ENCODE measurements at places on chromosomes 3 and 15.

GRCh38 chr3:17190353-17191078, 305.8 kb downstream of the PLCL2 start:
- no peak for DNase-seq

- no peak for DNase-seq
Observed at GRCh38 chr3:89562373-89562772, 455.0 kb downstream of the EPHA3 start.

- no peak for DNase-seq
Observed at GRCh38 chr3:16508591-16508995, 4.9 kb downstream of the RFTN1 start.

- no peak for DNase-seq
Observed at GRCh38 chr3:195394024-195394423, 48.8 kb downstream of the ACAP2 start.

- DNase-seq, result no peak
Observed at GRCh38 chr3:145134738-145135137, 1026.2 kb downstream of the PLOD2 start.

DNA sequence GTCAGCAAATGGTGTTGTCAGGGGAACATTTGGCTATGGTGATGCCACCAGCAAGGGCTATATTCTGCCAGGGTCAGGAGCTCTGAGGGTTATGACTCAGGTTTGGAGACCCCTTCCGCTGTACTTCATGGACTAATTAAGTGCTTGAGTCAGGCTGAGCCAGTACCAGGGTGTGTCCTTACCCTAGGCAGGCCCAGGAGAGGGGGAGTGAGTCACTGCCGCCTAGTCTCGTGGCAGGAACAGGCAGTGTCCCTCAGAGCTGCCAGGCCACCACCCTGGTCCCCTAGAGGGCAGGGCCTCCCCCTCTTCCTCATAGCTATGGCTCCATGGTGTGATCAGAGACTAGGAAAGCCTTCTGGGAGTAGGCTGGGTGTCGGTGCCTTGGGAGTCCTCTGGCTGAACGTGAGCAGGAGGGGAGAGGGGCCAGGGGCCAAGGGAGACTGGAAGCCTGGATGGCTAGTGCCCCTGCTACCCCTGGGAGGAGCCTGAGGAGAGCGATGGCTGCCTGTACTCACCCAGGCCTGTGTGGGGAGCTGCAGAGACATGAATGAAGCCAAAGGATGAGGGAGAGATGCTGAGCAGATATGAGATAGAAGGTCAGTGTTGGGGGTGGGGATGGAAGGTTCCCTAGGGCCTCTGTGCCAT, 10.6 kb downstream of the MAPKAPK3 start:
- peak; percentile 21 for DNase-seq

DNA sequence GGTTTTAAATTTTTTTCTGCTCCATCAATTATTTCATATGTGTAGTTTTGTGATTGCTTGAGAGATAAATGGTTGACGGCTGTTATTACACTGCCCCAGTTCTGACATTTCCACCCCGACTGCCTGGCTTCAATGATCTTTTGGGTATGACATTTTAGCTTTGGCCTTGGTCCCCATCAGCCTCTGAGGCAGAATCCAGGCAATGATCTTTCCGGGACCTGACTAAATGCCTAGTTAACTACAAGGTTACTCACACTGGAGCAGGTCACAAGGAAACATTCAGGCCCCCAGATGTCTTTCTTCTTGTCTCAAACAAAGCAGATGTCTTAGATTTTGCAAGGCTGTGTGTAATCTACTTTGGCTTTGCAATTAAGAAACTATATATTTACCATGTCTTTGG, 61.1 kb upstream of the TMCO5A start:
- DNase-seq, result no peak

GRCh38 chr3:102142379-102143060, 292.3 kb upstream of the ZPLD1 start:
- DNase-seq, result no peak

DNA sequence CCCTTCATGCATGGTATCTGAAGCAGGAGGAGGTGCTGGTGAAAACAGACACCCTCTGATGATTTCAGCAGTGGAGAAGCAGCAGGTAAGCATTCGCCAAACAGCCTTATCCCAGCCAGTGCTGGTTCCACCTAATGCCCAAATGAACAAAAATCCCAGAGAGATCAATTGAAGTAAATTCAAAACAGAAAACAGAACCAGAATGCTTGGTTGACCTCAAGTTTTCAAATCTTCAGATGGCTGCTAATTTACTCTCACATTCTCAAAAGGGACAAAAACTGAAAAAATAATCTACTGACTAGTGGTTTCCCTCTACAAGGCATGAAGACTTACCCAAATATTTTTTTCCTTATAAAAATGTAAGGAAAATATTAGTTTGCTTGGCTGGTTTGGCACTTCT, 87.0 kb upstream of the MYO5C start:
- DNase-seq, result no peak

DNA sequence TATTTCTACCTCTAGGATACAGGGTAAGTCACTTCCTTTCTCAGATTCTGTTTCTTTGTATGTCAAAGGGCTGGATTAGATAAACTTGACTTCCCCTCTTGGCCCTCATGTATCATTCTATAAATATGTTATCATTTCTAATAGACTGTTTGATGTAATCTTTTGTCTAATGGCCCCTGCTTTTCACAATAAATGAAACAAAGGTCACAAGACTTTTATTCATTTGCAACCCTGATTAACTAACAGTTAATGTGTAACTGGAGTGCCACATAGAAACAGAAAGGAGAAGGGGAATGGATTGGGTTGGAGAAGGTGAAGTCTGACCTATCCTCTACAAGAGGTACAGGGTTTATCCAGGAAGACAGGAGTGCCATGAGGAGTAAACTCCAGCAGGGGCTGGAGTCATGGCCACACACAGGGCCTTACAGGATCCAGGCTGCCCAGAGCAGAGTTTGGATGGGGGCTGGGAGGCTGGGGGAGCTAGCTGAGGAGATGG, 8.0 kb upstream of the B3GNT5 start:
- DNase-seq, result no peak

- no peak for DNase-seq
Observed at GRCh38 chr15:46120713-46121112, 485.9 kb downstream of the SQOR start.

- DNase-seq, result no peak
Observed at GRCh38 chr3:47571391-47572175, 7.1 kb downstream of the CSPG5 start.

- no peak for DNase-seq
Observed at GRCh38 chr3:182390421-182390820, 402.9 kb upstream of the ATP11B start.

DNA sequence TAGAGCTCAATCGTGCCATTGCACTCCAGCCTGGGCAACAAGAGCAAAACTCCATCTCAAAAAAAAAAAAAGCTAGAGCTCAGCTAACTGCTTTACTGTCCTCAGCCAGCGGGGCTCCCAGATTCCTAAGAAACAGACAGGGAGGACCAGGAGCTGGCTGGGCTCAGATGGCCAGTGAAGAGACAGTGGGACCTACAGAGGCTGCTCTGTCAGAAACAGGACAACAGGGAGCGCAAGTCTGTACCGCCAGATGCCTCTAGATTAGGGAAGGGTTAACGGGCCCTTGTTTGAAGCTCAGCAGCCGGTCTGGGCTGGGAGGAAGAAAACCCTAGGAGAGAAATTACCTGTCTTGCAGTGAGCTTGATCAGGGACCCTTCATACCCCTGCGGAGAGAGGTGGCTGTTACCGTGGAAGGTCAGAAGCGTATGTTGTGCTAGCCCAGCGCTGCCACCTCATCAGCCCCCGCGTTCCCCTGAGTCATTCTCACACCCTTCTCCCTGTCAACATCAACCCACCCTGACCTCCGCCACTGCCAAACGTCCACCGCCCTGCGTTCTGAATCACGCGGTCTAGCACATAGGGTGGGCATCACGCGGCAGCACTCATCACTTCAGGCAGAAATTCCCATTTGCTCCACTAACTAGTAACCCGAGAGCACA, 25.3 kb downstream of the RBPMS2 start:
- no peak for DNase-seq

GRCh38 chr15:45399381-45400212, 21.3 kb upstream of the GATM start:
- DNase-seq, result no peak

- DNase-seq, result peak; percentile 17
Observed at GRCh38 chr15:45429941-45430792, 51.8 kb upstream of the GATM start.

DNA sequence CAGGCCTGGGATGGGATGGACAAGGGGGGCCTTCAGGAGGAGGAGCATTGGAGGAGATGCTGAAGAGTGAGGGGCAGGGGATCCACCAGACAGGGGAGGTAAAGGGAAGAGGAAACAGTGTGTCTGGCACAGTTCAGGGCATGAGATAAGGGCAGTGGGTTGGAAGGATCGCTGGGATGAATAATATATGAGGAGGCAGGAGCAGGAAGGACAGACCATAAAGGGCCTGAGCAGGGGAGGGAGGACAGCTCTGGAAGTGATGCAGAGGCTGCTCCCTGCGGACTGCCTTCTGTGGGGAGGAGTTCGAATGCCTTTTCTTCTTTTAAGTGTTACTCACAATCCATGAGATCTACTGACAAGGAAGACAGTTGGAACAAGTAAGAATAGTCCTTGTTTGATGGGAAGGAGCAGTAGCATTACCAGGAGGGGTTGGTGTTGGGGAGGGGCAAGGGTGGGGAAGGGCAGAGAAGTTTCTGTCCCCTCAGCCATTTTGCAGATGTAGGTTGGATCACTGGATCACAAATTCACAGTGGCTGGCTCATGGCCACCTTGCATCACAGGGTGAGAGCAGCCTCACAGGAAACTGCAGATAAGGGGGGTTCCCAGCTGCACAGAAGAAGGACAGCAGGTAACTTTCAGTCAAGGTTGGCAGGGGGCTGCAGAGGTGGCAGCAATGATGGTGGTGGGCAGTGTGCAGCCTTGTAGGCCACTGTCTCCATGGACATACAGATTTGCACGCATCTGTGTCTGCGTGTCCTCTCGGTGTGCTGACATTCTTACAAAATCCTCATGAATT, 91.9 kb upstream of the SNRPN start:
- DNase-seq, result no peak

GRCh38 chr15:55194256-55194655, 2.5 kb downstream of the RSL24D1 start:
- no peak for DNase-seq

- no peak for DNase-seq
Observed at GRCh38 chr3:67515778-67516177, 138.6 kb downstream of the SUCLG2 start.

GRCh38 chr15:79156704-79157375, 66.3 kb upstream of the RASGRF1 start:
- no peak for DNase-seq

GRCh38 chr15:56741541-56741940, 8.2 kb upstream of the ZNF280D start:
- no peak for DNase-seq

DNA sequence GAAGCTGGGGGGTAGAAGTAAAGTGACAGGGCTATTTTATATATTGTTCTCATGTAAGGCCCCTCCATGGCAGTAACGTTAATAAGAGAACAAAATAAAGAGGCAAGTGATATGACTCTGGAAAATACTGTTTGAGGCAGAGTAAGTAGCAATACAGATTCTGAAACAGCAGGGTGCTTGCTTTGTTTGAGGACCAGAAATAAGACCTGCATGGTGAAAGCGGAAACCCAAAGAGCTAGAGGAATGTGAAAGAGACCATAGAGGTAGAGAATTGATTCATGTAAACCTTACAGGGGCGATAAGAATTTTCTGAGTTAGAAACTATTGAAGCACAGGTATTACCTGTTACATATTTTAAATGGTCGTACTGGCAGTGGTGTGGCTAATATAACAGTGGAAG, 1517.1 kb downstream of the SI start:
- no peak for DNase-seq

DNA sequence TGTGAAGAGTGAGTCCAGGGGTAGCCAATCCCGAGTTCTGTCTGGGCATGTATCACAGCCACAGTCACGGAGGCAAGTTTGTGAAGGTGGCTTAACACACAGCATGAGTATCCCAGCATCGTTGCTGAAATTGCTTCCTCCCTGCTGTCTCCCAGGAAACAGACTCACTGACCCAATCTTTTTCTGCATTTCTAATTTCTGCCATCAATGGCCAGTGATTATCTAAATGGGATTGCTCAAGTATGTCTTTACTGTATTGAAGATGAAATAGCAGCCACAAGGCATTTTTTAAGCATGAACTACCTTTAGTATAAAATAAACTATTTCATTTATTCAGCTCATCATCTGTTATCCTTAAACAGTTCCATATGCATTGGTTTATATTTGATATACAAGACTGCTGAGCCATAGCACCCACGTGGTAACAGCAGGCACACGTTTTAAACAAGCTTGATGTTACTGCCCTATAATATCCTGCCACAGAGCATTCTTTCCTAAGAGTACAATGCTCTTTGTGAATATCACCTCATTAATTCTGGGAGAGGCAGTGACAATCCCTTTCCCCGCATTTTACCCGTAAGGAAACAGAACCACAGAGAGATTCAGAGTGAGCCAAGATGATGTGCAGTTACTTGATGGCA, 276.6 kb upstream of the THBS1 start:
- DNase-seq, result no peak

- DNase-seq, result no peak
Observed at GRCh38 chr3:146159616-146160320, 1.2 kb downstream of the PLOD2 start.

GRCh38 chr3:18666655-18667054, 241.5 kb upstream of the SATB1 start:
- no peak for DNase-seq

DNA sequence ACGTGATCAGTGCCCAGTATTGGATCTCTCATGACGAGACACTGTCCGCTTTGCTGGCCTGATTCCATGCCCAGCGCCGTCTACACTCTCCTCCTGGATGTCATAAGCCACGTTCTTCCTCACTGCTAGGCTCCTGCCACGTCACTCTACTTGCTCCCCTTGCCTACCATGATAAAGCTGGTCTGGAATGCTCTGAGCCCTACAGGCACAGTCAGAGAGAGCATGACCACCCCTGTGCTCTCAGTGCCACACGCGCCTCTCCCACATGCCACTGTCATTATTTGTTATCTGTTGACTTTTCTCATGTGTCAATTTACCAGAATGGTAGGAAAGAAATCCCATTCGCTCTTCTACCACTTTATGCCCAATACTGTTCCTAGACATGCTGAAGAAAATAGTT, 148.6 kb downstream of the ANO10 start:
- no peak for DNase-seq

DNA sequence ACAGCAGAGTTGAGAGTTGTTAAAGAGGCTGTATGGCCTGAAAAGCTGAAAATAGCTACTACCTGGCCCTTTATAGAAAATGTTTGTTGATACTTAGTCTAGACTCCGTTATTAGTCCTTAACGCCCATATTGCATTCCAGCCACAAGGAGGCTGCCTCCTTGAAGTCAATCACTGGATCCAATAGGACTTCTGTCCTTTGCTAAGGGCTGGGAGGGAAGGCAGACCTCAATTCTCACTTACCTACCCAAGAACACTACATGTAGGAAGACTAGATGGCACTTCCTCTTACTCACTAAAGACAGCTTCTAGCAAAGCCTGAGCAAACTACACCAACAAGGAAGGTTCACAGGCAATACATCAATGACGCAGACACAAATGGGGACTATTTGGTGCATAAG, 139.5 kb upstream of the HACD2 start:
- no peak for DNase-seq

GRCh38 chr3:45612918-45613602, 18.5 kb downstream of the LIMD1 start:
- no peak for DNase-seq

- no peak for DNase-seq
Observed at GRCh38 chr3:28934126-28934813, 346.6 kb upstream of the RBMS3 start.

- DNase-seq, result no peak
Observed at GRCh38 chr3:100209948-100210771, 50.6 kb upstream of the TBC1D23 start.

- DNase-seq, result no peak
Observed at GRCh38 chr15:61558172-61559136, 329.4 kb upstream of the RORA start.

Data from hypothalamus (tissue), 51 donors.